ENCODE measurements at places on chromosomes 13 and 19. TPM values are rescaled to one million over a fixed set of nuclear protein-coding genes. Genes with fewer than 3 reads are reported as not detected.

- DNase-seq: no peak
Measured at GRCh38 chr13:36029166-36029565, 102.0 kb downstream of the DCLK1 start.

GRCh38 chr19:42229301-42229854 is 9.3 kb downstream of the ZNF526 start:
- no peak for DNase-seq

PLK5 gene
- not detected for total RNA-seq

DNA sequence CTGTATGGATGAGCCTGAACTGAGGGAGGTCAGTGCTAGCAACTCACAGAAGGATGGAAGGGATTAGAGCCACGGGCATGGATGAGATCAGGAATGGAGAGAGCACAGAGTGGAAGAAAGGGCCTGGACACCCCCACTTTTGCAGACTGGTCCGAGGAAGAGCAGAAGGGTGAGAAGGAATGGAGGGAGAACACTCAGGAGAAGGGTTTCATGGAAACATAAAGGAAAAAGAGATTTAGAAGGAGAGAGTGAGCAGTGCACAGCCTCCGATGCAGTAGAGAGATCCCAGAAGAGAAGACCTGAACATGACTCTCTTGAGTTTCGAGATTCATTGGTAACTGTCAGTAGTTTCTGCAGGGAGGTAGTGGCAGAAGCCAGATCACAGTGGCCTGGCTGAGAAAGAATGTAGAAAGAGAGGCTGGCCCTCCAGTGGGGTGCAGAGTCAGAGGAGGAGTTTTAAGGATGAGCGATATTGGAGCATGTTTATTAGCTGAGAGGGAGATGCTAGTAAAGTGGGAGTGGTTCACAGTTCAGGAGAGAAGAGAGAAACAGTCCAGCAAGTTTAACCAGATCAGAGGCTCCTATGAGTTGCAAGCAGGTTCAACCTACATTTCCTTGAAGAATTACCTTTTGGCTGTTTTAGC is 108.9 kb downstream of the ZAR1L start:
- DNase-seq: no peak

DNA sequence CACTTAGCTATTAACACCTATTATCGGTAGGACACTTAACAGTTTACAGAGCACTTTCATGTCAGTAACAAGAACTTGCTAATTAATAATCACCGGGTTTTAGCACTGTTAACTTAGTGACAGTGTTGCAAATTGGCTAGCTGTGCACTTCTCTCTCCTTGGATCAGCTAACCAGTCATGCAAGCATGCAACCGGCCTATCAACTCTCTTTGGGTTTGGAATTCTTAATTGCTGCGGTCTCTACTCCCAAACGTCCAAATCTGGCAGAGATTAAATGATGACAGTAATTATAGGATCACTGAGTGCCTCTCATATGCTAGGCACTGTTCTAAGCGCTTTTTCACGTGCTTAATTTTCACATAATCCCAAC is 1.2 kb downstream of the EPS15L1 start:
- DNase-seq: no peak

TPTE2 gene
- not detected for total RNA-seq

GRCh38 chr19:53192771-53193534 is at the start of gene ZNF665:
TSS of gene ZNF665 (minus strand) at chr19:53193358. CDS start at chr19:53182898, 10,460 bp downstream.
- peak; percentile 65 for DNase-seq

DNA sequence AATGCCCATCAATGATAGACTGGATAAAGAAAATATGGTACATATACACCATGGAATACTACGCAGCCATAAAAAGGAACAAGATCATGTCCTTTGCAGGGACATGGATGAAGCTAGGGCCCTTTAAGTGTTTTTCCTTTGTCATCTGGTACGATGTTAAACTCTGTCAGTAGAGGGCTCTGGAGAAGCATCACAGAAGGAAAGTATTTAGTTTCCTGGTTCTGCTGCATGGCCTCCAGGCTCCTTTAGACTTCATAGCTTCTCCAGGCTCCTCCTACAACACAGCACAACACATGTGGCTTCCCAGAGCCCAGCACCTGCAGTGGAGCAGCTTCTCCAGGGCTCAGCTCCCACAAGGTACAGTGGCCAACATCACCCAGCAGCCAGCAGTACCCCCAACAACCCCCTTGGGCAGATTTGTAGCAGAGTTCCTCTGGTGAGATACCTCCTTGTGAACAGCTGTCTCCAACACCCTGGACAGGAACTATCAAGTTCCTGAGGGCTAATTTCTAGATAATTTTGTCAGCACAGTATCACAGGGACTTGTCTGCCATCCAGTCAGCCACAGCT is 63.4 kb downstream of the KCTD12 start:
- DNase-seq: peak; percentile 67

DNA sequence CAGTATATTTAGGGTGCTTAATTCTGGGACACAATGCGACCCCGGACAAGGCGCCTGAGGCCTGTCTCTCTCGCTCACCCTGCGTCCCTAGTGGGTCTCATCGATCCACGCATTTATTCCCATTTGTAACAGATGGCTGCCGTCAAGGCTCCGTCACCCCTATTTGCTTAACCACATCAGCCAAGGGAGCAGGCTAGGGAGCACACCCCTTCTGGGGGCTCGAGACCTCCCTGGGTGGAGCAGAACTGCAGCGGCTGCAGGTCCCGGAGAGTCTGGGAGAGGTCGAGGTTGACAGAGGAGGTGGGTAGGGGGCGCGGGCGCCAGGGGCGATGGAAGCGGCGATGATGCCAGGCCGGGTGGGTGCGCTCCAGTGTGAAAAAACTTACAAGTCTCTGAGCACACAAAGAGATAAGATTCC is 507 bp downstream of the ALG5 start:
- no peak for DNase-seq

DNA sequence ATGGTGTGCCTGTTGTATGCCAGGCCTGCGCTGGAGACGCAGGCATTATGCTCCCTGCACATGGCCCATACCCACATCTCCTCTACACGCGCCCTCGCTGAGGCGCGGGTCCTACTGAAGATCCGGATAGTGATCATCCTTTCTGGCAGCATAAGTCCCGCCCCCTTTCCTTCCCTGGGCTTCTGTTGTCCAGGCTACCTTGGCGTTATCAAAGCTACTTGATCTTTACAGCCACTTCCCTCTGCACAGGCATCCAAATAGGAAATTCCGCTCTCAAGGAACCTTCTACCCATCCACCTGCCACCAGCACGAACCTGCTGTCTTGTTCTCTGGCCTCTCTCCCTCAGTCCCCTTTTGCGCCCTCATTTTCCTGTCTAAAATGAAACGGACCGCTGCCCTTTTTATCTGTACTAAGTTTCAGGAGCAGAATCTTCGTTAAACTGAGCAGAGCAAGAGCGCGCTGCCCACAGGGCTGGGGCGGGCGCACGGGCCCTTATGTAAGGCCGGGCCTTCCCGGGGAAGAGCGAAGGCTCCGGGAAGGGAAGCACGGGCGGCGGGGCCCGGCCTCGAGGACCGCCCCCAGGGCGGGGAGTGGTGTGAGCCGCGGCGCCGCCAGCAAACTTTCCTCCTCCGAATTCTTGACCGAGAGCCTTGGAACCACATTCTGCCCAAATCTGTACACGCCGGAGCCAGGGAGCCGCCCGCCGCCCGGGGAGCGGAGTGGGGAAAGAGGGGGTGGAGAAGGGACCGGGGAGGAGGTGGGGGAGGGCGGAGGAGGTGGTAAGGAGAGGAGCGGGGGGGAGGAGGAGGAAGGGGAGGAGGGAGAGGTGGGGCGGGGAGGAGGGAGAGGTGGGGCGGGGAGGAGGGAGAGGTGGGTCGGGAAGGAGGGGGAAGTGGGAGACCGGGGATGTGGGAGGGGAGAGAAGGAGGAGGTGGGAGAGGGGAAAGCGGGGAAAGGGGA is 920 bp upstream of the UBE2L5 start:
- DNase-seq: peak; percentile 49

DNA sequence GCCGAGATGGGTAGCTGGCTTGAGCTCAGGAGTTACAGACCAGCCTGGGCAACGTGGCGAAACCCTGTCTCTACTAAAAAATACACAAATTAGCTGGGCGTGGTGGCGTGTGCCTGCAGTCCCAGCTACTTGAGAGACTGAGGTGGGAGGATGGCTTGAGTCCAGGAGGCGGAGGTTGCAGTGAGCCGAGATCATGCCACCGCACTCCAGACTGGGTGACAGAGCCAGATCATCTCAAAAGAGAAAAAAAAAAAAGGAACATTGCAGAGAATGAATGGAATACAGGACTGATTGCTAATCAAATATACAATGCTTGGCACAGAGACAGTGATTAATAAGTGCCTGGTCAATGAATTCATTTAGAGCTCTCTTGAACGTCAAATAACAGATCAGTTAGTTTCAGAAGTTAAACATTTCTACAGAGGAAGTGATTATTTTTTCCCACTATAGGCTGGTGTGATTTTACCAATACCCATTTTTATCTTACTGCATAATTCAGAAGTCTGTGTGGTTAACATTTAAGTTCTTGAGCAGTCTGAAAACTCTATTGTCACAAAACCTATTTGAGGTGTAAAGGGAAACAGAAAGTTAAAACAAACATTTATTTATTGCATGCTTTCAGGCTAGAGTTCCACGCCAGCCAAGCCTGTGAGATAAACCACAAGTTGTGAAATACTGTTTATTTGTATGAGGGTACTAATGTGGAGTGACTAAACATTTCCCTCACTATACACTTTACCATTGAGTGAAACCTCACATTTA is 7.7 kb upstream of the TBC1D4 start:
- DNase-seq: peak; percentile 95

DNA sequence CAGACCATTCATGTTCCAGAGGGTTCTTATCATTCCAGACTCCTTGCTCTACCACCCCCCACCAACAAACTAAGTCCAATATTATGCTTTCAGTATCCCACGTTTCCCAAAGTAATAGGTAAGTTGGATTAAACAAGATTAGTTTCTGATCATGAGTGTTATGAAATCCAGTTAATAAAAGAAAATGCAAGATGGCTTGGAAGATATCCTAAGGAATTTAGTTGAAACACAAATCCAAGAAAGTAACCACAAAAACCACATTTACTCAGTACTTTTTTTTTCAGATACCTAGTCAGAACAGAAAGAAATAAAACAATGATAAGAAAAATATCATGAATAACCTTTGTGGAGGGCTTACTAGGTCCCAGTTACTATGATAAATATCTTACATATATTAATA is 119.4 kb upstream of the MIR17HG start:
- DNase-seq: peak; percentile 48

GRCh38 chr19:39236527-39236926 is 8.3 kb downstream of the IFNL3 start:
- no peak for DNase-seq

NCAN gene
- total RNA-seq: not detected

ZNF442 gene
- total RNA-seq: 4.2 TPM

DNA sequence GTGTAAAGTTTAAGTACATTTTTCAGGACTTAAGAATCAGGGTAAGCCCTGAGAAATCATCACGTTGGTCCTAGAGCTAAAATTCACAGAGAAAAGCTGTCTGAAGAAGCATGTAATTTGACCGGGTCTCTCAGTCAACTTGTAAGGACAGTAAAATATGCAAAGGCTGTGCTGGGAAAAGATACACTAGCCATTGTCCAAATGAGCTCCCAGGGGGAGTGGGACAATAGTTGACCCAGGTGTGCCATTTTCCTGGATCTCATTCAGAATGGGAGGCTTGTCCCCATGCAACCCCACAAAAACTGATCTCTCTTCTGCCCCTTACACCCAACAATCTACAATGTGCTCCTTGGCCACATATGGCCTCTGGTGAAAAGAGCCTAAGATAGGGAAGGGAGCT is 437.9 kb downstream of the KLF12 start:
- no peak for DNase-seq

EDNRB gene
- total RNA-seq: 0.35 TPM

GRCh38 chr13:34941835-34942731 is at the start of gene NBEA:
TSS of gene NBEA (plus strand) at chr13:34942270. CDS start at chr13:34942821, 551 bp downstream.
- DNase-seq: peak; percentile 52

- no peak for DNase-seq
Measured at GRCh38 chr19:49738268-49738667, 24.8 kb downstream of the TSKS start.

- DNase-seq: no peak
Measured at GRCh38 chr19:44848812-44849447, 2.8 kb downstream of the NECTIN2 start.

TEX101 gene
- total RNA-seq: not detected

GRCh38 chr13:98675066-98675465 is 77.4 kb downstream of the SLC15A1 start:
- no peak for DNase-seq

- DNase-seq: no peak
Measured at GRCh38 chr19:50311723-50312635, 17.2 kb downstream of the KCNC3 start.

ATXN8OS gene
- total RNA-seq: not detected

GRCh38 chr19:1016647-1017114 is 4.2 kb downstream of the TMEM259 start:
- peak; percentile 85 for DNase-seq

DNA sequence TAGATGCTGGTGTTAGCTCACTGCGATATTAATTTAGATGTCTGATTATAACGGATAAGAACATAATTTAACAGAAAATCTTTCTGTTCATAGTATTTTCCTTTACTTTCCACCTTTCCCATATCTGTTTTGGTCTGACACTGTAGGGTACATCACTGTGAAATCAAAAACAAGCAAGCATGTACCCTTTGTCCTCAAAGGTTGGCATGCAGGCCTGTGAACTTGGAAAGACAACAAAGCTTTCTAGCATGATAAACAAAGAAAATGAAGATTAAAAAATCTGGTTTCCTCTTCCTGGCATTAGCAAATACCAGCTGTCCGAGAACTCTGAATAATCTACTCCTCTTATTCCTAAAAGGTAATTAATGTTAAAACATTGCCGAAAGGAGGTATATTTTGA is 31.6 kb downstream of the THSD1 start:
- no peak for DNase-seq

- no peak for DNase-seq
Measured at GRCh38 chr13:113630804-113631203, 27.2 kb downstream of the ATP4B start.

- no peak for DNase-seq
Measured at GRCh38 chr13:37357548-37357947, 241.0 kb downstream of the POSTN start.

GRCh38 chr19:478236-478903 is 17.5 kb upstream of the SHC2 start:
- no peak for DNase-seq

- DNase-seq: no peak
Measured at GRCh38 chr13:98598043-98598442, 21.1 kb upstream of the STK24 start.

DNA sequence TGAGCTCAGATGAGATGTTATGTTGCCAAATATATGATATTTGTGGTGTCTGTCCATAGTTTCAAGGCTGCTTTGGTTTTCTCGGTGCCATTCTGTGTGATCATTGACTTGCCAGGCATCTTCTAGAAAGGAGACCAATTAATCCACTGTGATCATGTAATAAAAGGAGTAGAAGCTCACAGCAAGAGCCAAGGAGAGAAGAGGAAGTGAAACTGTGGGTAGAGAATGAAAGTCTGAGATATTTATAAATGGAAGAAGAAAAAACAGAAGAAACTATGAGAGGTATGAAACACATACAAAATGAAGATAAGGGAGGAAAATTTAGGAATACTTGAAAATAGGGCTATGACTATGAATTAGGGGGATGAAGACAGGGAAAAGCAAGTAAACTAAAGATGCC is 11.1 kb upstream of the ZNF613 start:
- DNase-seq: no peak

PTH2 gene
- not detected for total RNA-seq

- no peak for DNase-seq
Measured at GRCh38 chr13:80555796-80556678, 215.1 kb upstream of the SPRY2 start.

- DNase-seq: no peak
Measured at GRCh38 chr19:1513499-1514294, 878 bp upstream of the ADAMTSL5 start.

All from renal cortical epithelial cell (primary cell).